ENCODE measurements at places on chromosomes 11 and 22.

GRCh38 chr22:29530716-29531115 is 22.8 kb downstream of the THOC5 start:
- DNase-seq = no peak

- DNase-seq = no peak
Observed at GRCh38 chr11:44559207-44559939, 6.1 kb upstream of the CD82 start.

DNA sequence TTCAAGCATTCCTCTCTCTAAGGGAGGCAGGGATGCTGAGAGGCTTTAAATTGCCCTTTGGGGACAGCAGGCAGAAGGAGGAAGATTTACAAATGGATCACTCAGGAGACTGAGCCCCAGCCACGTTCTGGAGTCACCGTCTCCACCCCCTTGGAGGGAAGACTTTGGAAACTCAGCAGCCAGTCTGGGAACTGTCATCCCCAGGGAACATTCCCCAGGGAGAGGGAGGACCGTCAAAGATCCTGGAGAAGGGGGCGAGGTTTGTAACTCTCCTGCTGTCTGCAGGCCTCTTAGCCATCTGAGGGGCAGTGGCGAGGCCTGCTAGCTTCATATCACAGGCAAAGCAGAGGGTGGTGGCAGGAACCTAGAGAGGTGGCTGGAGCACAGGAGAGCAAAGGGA is 56.1 kb upstream of the SLC22A12 start:
- DNase-seq = no peak

GRCh38 chr11:127057126-127057525 is 56.6 kb upstream of the KIRREL3 start:
- DNase-seq = no peak

DNA sequence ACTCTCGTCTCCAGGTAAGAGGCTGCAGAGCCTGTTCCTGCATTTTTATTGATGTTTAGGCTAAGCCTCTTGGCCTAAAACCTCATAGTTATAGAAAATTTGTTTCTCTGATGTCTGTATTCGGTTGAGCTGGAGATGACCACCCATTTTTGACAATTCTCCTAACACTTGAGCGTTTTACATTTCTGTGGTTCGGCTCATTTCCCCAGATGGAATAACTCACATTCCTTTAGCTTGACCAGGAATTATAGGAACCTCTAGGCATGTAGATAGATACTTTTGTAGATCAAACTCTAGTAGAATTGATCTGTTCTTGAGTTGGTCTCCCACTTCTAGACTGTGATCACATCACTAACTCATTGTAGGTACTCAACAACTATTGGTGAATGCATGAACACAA is 172.6 kb upstream of the CADM1 start:
- no peak for DNase-seq

All from NCI-H1048 (cell line).